ENCODE measurements at places on chromosomes 13 and 19.

DNA sequence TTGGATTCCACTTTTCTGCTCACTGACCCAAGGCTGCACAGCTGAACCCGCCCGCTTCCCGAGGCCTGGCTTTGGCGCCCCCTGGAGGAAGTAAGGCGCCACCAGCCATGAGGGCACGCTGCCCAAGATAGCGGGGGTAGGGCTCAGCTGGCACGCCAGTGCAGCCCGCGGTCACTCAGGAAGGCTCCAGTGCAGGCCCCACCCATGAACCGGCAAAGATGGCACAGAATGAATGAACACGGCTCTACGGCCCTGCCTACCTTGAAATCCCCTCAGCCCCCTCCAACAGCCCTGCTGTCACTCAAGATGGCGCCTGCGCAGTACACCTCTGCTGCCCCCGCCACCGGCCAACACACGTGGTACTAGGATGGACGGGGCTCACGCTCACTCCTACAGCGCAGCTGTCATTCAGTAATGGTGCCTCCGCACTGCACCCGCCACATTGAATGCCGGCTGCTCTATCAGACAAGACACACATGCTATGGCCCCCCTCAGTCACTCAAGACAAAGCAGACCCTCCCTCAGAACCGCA is 3.0 kb downstream of the PEG3 start:
- peak; percentile 86 for DNase-seq

DNA sequence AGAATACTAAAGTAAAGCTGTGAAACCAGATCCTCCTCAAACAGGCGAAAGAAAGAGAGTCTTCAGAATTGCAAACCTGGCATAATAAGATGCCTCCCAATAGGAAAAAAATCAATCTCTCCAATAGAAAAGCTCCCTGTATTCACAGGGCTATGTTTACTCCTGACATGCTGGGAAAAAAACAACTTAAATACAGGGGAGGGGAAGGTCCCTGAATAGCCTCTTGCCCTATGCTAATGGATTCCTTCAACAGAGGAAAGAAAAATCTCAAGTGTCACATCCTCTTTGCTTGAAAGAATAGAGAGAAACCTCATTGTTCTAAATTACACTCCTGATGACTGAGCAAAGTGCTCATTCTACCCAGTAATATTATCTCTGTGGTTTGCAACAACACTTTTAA is 1271.1 kb upstream of the PRR20A start:
- no peak for DNase-seq

DNA sequence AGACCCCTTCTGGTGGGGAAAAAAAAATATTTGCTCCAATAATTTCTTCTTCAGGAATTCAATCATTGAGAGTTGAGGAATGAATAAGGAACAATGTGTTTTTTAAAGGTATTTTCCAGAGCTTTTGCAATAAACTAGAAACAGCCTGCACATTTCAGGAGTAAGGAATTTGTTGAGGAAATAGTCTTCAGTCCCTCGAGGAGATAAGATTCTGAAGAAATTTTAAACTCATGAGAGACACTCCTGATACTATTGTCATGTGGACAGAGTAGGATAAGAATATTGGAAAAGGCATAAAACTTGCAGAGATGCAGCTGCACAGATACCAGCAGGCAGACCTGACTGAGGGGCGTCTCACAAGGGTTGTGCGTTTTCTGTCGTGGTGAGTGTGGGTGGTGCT is 36.6 kb downstream of the COMP start:
- no peak for DNase-seq

DNA sequence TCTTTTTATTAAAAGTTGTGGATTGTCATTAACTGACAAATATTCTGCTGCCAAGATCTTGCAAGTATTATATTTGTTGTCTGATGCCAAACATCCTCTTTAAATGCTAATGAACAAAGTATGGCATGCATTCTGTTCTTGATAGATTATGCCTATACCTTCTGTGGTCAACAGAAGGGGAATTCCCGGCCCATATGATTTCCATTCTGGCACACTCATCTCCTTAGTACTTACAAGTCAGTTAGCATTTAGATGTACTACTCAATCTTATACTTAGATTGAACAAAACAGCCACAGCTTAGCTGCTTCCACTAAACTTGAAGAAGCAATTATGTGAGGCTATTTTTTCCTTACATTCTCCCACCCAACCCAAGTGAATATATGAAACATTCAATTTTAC is 246.1 kb upstream of the DACH1 start:
- DNase-seq = no peak

DNA sequence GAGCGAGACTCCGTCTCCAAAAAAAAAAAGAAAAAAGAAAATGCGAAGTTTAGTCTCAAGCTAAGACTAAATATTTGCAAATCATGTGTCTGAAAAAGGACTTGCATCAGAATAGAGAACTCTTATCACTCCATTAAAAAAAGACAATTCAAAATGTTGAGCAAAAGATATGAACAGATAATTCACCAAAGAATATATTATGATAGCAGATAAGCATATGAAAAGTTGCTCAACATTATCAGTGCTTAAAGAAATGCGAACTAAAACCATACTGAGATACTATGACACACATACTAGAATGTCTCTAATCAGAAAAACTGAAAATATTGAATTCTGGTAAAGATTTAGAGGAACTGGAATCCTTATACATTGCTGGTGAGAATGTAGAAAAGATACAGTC is 38.7 kb upstream of the SACS start:
- no peak for DNase-seq

DNA sequence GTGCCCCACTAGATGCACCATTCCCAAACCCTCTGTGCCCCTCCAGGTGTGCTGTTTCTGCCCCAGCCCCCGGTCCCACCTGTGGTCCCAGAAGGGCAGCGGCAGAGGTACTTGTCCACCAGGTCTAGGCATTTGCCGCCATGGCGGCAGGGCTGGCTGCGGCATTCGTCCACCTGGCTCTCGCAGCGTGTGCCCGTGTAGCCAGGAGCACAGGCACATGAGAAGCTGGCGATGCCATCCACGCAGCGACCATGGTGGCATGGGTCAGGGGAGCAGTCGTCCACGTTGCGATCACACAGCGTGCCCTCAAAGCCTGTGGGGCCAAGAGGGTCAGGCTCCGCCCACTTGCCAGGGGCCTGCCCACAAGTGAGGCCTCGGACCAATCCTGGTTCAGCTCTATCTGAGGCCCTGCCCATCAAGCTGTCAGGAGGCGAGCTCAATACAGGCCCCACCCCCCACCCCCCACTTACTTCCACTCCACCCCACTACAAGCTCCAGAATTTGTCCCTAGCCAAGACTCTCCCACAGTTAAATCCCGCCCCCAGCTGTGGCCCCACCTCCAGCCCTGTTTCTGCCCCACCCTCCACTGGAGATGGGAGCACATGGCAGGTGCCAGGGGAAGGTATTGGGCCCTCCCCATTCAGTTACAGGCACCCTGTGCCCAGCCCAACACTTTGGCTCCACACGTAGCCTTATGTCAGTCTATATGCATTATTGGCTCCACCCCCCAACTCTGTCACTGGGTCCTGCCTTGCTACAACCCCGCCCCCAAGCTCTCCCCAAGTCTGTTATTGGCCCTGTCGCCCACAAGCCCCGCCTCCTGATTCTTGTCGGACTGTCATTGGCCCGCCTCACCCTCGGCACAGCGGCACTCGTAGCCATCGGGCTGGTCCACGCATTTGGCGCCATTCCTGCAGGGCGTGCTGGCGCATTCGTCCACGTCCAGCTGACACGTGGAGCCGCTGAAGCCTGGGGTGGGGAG is 13.5 kb downstream of the NOTCH3 start:
- DNase-seq = no peak

DNA sequence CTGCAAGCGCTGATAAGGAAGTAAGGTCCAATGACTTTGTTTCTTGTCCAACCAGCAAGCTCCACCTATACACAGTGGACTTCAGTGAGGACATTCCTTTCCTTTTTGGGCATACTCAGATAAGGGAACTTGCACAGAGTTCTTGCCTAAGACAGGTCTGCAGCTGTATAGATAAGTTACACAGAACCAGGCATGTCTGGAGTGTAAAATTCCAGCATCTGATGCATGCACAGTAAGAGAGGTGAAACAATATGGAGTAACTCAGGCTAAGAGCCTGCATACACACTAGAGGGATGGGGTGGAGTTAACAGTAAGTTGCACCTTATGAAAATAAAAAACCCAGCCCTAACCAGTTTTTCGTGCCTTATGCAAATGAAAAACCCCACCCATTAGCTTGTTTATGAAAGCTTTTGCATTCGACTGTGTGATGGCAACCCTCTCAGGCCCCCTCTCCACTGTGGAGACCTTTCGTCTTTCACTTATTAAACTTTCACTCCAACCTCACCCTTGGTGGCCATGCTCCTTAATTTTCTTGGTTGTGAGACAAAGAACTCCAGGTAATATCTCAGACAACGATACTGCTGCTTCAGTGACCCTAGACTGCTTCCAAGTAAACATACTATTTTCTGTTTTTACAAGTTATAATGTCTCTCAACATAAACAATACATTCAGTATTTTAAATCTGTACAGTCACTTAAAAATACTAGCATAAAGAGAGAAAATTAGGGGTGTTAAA is 2859.0 kb upstream of the PCDH20 start:
- DNase-seq = no peak
